Putamen (tissue), 1 donor: ENCODE measurements at places on chromosomes 12 and 14.

DNA sequence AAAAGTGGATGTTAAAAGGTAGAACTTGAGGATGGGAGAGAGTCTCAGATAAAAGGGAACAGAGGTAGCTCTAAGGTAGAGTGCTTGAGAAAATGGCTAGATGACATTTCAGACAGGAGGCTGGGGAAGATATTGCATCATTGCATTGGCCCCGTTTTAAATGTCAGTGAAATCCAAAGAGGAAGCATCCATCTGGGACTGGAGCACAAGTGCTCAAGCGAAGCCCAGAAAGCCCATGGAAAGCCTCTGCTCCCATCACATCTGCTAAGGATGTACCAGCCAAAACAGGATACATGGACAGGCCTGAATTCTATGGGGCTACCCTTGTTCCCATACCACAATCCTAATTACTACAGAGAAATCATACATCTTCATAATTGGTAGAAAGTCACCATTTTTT is 581.5 kb upstream of the TMEM132C start:
- no peak for DNase-seq

GRCh38 chr12:68042212-68042699 is 53.0 kb downstream of the IFNG-AS1 start:
- no peak for DNase-seq

GRCh38 chr14:99604766-99605298 is 825 bp upstream of the CCDC85C start:
- no peak for DNase-seq

GRCh38 chr12:130566446-130567155 is 149.5 kb downstream of the RIMBP2 start:
- DNase-seq = no peak

- no peak for DNase-seq
Observed at GRCh38 chr12:116599285-116600136, 40.3 kb downstream of the MAP1LC3B2 start.

DNA sequence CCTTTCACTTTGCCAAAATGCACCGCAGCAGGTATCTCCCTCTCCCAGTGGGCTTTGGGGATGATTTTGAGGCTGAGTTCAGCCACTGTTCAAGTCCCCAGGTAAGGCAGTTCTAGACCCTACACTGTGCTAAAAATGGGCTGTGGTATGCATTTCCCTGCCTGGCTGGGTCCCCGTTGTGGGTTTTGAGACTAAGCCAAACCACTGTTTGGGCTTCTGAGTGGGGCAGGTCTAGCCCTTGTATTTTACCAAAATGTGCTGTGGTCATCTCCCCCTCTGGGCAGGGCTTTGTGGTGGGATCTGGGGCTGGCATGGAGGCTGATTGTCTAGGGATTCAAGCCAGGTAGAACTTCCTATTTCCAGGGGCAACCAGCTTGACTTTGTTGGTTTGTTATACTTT is 13.6 kb upstream of the OR4Q3 start:
- DNase-seq = no peak

DNA sequence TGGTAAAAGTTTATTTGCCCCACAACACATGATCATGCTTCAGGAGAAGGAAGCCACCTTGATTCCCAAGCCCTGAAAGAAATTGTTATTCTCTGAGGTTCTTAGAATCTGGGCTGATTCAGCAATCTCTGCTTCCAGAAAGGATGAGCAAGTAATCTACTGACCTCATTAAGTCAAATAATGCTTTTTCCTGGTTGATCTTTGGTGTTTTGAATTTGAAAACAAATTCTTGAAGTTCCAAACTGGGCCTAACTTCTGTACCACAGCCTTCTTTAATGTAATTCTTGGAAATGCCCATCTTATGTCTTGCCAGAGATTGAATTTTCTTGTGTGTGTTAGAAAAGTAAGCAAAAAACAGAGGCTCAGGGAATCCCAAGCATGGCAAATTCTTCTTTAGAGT is 319.2 kb upstream of the DDHD1 start:
- DNase-seq = no peak

DNA sequence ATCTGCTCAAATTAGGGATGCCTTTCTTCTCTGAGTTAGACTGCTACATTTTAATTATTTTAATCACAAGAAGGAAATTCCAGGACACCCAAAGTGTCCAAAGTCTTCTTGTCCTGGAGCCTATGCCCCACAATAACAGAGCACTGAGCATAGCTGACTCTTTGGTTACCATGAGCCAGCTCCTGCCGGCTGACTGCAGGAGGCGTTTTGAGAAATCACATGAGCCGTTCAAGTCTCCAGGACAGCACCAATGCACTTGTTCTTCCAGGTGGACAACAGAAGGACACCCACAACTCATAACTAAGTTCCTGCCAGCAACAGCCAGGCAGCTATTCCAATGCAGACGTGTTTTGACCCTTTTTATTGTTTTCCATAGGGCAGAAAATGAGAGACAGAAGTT is 46.0 kb upstream of the SRSF5 start:
- DNase-seq = no peak

- no peak for DNase-seq
Observed at GRCh38 chr12:54304187-54304810, 3.5 kb upstream of the NFE2 start.

DNA sequence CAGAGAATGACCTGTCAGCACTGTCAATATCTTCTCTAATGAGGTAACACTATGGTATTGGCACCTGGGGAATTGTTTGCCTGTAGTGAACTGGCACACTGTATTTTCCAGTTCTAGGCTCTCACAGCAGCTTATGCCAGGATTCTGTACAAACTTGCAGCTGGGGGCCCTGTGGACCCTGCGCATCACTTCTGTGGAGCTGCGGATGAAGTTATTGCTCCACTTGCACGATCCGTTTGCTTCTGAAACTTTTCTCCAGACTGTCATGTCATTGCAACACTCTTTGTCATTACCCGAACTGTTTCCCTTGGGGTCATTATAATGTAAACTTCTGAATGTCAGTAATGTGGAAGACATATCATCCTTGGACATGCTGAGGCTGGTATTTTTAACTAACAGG is 3.9 kb downstream of the RNASE11 start:
- DNase-seq = no peak

GRCh38 chr12:110253176-110253575 is 27.9 kb upstream of the ATP2A2 start:
- DNase-seq = no peak

DNA sequence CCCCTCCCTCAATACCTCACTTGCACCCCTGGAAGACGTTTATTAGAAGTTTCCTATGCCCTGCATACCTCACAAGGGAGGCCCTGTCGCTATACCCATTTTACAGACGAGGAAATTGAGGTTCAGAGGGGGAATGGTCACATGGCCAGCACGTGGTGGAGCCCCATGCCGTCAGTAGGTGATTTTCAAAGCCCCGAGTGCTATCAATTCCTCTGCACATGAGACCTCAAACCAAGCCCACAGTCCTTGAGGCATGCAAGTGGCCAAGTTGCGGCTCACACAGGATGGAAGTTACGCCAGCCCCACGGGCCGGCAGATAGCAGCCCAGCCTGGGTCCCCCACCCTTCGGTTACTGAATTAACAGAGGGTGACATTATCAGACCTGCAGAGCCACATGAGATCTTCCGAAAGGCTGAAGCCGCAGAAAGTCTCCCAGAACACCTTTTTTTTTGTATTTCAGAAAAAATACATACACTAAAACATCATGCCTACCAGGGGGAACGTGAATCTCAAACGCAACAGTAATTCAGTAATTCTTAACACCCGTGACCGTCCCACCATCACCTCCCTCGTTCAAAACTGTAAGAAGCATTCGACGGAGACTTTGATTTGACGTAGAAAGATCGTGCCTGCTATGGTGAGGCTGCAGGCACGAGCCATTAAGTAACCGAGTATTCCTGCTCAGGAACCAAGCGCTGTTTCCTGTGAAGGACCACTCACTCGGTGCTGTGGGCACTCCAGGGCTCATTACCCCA is 129.0 kb downstream of the RFLNA start:
- no peak for DNase-seq

- DNase-seq = no peak
Observed at GRCh38 chr14:61520576-61520975, 174.7 kb upstream of the HIF1A start.

- DNase-seq = no peak
Observed at GRCh38 chr14:52069307-52070050, 620 bp upstream of the NID2 start.

- no peak for DNase-seq
Observed at GRCh38 chr12:115947696-115948062, 329.8 kb downstream of the MED13L start.

GRCh38 chr12:52280319-52280795 is 5.9 kb downstream of the KRT86 start:
- no peak for DNase-seq

DNA sequence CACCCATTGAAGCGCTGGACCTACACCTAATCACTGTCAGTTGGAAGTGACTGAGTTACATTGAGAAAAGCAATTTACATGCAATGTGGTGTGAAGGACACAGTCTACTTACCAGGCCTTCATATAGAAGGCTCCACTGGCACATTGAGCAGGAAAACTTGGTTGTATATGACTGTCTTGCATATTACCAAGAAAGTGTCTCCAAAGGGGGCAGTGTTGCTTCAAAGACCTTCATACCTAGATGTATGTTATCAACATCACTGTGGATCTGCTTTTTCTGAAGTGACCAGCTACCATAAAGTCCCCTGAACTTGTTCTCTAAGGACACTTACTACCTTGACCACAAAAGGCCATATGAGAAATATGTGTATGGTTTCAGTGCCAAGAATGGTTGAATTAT is 64.1 kb downstream of the NELL2 start:
- no peak for DNase-seq

DNA sequence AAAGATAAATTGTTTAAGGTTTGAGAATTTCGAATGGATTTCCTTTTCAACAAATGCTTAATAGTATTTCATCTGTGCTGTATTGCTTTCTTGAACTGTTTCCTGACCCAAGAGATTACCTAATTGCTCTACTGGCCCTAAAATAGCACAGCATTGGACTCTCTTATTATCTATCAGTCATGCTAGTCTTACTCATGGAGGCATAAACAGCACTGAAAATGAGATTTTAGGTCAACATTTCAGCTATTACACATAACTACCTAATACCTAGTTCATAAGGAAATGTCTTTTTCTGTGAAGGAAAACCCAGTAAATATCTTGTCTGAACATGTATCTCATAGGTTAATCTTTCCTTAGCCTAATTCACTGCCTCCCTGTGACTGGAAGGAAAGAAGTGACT is 4.3 kb upstream of the ABCD2 start:
- DNase-seq = no peak

GRCh38 chr12:50005175-50005574 is 20.1 kb downstream of the RACGAP1 start:
- peak; percentile 29 for DNase-seq

GRCh38 chr12:94267537-94267872 is 119.1 kb downstream of the PLXNC1 start:
- no peak for DNase-seq

DNA sequence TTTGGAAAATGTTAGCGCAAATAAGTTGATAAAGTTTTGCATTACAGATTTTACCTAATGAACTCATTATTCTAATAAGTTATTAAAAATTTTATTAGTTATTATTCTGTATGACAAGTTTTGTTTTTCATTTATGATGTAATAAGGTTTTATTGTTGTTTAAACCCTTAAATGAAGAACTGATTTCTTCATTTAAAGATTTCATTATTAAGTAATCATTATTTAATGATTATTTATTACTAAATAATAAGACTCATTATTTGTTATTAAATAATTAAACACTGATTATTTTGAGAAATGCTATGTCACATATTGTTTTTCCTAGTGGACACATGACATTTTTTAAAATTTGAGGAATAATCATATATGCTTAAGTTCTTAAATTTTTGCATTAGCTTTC is 34.2 kb downstream of the USP15 start:
- DNase-seq = no peak

GRCh38 chr14:88618476-88618875 is 55.6 kb downstream of the ZC3H14 start:
- DNase-seq = no peak

- DNase-seq = no peak
Observed at GRCh38 chr14:53180272-53181221, 27.4 kb upstream of the DDHD1 start.

GRCh38 chr12:31226639-31227038 is 99.3 kb downstream of the SINHCAF start:
- DNase-seq = no peak

- no peak for DNase-seq
Observed at GRCh38 chr12:52271158-52271557, 3.3 kb upstream of the KRT86 start.

GRCh38 chr12:32211900-32212156 is 105.2 kb downstream of the BICD1 start:
- DNase-seq = no peak

GRCh38 chr14:73344319-73344718 is 107.0 kb downstream of the PAPLN start:
- DNase-seq = no peak

GRCh38 chr12:55711786-55712553 is 3.9 kb upstream of the BLOC1S1 start:
- DNase-seq = no peak

DNA sequence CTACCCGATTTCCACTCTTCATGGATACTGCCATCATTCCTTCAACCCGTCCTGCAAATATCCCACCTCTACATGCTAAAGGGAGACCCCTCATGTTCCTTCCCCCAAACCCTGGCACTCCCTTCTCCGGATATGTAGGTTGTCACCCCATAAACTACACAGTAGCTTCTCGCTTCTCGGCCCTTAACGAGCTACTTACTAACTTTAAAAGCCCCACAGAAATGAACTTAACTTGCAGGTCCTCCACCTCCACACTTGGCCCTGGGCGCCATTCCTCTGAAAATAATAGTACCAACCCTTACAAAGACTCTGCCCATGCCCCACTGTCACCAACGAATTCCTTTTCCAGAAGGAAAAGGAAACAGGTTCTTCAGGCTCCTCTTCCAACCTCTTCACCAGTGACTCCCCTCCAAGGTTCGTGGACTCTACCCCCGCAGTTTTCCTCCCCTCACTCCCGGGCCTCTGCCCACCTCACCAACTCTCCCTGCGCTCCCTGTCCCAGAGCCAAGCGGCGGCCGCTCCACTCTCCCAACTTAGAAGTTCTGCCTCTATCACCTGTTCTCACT is 1.2 kb downstream of the SPPL3 start:
- DNase-seq = no peak

DNA sequence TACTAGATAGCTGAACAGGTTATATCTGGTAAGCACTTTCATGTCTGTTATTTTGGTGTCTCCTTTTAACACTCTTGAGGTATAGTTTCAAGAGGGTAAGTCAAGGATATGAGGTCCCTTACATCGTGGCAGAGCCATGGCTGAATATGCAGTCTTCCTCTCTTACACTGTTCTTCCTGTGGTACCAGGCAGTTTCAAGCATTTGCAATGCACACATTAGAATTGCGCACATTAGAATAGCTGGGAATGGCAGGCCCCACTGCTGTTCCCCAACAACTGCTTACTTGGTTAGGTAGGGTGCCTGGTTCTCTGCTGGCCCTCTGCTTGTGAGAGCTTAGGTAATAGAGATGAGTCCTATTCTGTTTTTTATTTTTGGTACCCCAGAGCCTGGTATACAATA is 41.2 kb downstream of the TMTC2 start:
- no peak for DNase-seq

- DNase-seq = no peak
Observed at GRCh38 chr12:3154006-3154405, 76.8 kb downstream of the TSPAN9 start.

GRCh38 chr14:68284333-68284732 is 464.8 kb downstream of the RAD51B start:
- no peak for DNase-seq

GRCh38 chr14:105059035-105059924 is 6.0 kb downstream of the GPR132 start:
- DNase-seq = no peak
